ENCODE measurements at places on chromosomes 4 and X.

DNA sequence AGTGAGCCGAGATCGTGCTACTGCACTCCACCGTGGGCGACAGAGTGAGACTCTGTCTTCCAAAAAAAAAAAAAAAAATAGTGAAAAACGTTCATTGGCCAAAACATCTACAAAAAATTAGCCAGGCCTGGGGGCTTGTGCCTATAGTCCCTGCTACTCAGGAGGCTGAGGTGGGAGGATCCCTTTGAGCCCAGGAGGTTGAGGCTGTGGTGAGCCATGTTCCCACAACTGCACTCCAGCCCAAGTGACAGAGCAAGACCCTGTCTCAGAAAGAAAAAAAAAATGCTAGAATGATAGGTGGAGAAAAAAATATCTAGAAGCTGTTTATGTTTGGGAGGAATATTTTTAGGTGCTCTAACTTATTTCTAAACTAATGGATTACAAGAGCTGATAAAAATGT is 14.9 kb downstream of the SPRY1 start:
- DNase-seq = no peak

DNA sequence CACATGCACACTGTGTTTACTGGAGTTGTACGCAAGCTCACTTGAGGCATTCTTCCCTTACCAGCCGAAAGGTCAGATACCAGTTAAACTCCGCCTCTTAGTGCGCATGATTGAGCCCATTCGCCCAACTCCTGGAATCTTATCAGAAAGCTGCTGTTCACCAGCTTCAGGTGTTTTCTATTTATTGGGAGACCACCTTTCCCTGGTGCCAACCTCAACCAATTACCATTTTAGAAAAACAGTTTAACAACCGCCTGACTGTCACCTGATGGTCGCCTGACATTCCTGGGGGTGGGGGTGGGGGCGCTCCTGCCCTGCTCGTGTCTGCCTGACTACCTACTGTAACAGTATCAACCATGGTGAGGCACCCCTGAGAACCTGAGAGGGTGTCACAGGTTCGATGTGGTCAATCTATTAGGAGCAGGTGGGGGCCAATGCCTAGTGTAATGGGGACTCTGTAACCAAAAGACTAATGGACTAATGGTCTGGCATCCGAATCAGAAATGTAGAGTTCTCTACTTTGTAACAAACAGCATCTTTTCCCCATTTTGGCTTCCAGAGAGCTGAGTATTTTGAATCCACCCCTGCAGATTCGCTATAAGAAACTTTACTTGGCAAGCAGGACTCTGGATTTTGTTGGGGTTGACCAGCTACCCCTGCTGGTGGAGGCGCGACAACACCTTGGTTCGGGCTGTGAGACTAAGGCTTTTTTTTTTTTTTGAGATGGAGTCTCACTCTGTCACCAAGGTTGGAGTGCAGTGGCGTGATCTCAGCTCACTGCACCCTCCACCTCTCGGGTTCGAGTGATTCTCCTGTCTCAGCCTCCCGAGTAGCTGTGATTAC is 58.2 kb upstream of the ZNF157 start:
- peak; percentile 11 for DNase-seq

GRCh38 chr4:110543577-110543976 is 67.6 kb downstream of the ENPEP start:
- no peak for DNase-seq

DNA sequence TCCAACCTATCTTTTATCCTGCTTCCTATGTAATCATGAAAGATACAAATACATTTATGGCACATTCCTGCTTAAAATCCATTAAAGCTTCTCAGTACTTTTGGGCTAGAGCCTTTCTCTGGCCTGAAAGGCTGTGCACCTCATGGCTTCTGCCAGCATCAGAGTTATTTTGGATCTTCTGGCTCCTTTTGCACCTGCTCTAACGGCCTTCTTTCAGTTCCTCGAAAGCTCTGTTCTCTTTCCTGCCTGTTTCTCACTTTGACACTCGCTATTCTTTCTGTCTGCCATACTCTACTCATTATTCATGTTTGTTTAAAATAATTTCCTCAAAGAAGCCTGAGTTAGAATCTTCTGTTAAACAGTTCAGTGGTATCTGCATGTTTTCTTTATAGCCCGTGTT is 86.0 kb downstream of the LRP2BP start:
- peak; percentile 59 for DNase-seq

All from GM06990 (cell line).